ENCODE measurements at places on chromosomes 1 and 21. TPM values are rescaled to one million over a fixed set of nuclear protein-coding genes. Genes with fewer than 3 reads are reported as not detected.

DNA sequence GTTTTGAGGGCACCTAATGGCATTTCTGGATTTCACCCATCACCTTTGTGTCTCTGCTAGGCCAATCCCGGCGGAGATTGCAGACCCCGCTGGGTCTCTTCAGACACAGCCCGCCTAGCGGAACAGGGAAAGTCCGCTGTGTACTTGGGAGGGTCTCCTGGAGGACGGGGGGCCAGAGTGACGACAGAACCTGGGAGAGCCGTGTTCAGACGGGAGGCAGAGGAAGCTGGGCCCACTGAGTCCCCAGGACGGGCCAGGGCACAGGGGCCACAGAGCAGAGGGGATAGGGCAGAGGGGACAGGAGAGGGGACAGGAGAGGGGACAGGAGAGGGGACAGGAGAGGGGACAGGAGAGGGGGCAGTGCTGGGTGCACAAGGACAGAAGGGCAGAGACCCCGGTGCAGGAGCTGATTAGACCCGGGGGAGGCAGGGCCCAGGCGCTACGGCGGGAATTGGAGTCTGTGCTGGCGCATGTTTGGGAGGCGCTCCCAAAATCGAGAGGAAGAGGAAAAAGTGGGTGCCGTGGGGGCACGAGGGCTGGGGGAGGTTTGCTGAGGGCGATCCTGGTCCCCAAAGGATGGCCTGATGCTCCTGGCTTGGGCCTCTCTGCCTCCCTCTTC is 12.7 kb downstream of the TRPM2 start:
- DNase-seq: no peak

DNA sequence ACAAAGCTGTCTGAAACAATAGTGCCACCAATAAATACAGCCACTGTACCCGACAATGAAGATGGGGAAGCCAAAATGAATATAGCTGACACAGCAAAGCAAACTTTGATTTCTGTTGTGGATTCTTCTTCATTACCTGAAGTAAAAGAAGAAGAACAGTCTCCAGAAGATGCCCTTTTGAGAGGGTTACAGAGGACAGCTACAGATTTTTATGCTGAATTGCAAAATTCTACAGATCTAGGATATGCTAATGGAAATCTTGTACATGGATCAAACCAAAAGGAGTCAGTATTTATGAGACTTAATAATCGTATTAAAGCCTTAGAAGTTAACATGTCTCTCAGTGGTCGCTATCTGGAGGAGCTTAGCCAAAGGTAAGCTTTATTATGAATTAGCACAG is 56.6 kb downstream of the SUCO start:
- DNase-seq: no peak

DNA sequence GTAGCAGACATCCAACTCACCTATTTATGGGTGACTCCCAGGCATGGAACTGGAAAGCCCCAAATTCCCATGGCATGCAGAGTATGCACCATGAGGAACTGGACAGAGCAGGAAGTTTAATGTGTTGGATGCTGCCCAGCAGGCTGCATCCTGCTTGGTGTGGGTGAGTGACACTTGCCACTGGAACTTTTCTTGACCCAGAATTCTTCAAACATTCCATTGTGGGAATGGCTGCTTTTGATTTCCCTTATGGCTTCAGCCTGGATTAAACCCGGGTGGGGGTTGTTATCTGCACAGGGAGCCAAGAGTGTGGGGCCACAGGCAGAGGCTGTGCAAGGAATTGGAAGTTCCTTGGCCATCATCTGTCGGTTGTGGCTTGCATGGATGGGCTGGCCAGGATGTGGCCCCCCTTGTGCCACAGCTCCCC is 26.9 kb upstream of the BACE2 start:
- DNase-seq: peak; percentile 17

DNA sequence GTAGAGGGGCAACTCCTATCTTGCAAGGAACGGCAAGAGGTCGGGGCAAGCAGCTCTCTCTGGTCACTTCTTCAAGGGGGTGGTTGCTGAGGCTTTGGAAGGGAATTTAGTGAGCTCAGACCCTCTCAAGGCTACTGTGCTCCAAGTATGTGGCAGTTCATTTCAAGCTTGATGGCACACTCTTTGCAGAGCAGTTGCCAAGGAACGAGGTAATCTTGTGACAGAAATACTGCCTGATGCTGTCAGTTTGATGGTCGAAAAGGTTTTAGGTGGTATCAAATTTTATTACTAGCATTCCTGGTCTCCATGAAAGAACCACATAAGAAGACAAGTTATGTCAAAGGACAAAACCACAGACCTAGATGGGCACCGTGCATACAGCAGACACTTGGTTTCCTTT is 13.1 kb downstream of the CFAP298 start:
- no peak for DNase-seq

DNA sequence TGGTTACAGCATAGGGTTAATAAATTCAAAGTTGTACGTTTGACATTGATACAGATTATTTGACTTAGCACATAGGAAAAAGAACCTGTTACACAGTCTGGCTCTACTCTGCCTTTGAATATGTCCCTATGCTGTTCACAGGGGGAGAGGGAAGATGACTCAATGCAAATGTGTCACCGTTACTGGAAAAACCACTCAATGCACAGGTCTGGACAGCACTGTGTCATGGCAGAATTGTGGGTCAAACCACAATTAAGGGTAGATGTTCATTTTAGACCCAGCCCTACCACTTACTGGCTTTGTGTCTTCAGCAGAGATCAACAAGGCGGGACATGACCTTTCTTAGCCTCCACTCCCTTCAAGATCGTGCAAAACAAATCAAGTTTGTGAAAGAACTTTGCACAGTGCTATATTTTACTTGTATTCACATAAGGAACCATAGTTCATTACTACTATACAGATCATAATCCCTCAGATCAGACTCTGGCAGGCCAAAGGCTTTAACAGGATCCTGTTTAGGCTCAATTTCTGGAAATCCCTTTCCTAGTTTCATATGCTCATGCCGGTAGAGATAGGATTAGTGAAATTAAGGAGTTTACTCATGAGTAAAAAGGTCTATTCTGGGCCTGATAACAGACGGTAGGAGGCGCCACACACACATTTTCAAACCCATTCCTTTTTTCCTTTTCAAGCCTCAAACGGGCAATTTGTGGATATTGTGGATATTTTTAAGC is 22.1 kb downstream of the EIF2D start:
- peak; percentile 59 for DNase-seq

Gene RBM8A
- polyA plus RNA-seq: 111 TPM

Gene OR2T35
- polyA plus RNA-seq: not detected

DNA sequence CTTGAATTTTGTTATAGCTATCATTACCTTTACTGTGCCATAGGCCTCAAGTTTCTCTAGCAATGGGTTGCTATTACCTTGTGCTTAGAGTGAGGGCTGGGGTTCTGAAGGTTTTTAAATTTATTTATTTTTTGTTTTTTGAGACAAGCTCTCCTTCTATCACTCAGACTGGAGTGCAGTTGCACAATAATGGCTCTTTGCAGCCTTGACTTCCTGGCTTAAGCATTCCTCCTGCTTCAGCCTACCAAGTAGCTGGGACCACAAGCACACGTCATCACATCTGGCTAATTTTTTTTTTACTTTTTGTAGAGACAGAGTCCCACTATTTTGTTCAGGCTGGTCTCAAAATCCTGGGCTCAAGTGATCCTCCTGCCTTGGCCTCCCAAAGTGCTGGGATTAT is 41.5 kb downstream of the SNX27 start:
- no peak for DNase-seq

DNA sequence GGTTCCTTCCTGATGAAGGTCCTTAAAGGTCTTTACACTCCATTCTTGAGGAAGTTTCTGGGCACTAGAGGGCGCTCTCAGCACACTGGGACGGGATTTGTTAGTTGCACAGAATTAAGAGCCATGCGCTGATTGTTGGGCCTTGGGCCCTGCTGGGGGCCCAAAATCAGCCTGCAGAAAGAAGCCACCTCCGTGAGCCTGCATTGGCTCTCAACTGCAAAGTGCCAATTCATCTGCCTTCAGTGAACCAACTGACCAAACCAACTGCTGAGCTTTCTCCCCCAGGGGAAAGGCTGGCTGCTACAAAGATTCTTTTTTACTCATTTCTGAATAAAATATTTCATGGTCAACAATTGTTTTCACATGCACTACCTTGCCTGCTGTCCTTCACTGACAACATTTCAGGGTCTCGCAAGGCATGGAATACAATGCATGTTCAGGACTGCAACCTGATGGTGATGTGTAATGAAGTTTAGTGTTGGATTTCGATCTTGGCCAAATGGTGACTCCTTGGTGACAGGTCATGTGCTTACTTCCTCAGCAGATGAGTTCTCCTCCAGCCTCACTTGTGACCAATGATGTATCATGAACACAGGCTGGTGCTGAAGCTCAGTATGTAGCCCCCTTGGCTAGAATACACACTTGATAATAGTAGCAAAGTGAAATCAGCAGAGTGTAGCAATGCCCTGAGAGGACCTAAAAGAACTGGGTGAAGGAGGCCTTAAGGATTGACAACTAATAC is 45.7 kb upstream of the PRDX6 start:
- DNase-seq: peak; percentile 59

DNA sequence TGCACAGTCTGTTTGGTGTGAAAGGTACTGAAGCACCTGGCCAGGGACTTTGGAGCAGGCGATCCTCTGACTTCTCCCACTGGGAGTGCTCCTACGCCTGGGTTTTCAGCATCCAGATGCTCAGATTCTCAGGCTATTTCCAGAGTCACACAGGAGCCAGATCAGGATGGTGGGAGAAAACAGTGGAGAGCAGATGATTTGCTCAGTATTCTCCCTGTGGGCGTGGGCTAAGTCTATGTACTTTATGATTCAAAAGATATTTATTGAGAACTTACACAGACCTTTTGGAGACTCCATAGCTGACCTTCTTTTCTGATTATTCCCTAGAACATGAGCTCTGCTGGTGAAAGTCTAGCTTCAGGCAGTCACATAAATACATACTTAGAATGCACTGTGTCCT is 134.6 kb downstream of the TENT5C start:
- DNase-seq: no peak

GRCh38 chr1:18583326-18583941 is 47.2 kb upstream of the PAX7 start:
- no peak for DNase-seq

DNA sequence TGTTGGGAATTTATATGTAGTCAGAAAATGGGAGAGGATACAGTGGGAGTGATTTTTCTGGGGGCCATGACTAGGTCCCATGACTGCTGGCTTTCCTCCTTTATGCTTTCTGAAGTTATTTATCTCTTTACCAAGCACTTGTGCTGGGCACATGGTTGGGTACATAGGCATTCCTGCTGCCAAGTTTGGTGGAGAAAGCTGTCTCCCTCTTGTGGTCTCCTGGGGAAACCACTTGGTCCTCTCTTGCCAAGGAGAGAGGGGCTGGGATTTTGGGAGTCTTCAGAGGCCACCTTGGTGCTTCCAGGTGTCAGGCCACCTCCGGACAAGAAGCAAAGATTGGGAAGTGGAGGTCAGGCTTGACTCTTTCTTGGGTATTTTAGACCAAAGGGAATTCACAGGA is 120.2 kb upstream of the KCNE2 start:
- DNase-seq: no peak

DNA sequence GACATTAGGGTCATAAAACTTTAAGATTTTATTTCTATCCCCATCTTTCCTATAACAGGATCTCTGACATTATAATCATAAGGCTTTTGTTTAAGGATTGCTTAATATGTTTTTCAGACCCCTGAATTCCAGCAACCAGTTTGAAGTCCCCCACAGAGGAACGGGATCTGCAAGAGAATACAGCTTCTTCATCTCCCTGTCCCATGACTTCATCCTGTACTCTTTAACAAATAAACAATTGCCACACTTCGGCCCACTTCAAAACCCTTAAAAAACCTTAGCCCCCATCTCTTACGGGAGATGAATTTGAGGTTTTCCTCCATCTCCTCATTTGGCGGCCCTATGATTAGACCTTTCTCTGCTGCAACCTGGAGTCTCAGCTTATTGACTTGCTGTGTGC is 35.8 kb downstream of the TESK2 start:
- DNase-seq: no peak

Gene TMPRSS15
- not detected for polyA plus RNA-seq

DNA sequence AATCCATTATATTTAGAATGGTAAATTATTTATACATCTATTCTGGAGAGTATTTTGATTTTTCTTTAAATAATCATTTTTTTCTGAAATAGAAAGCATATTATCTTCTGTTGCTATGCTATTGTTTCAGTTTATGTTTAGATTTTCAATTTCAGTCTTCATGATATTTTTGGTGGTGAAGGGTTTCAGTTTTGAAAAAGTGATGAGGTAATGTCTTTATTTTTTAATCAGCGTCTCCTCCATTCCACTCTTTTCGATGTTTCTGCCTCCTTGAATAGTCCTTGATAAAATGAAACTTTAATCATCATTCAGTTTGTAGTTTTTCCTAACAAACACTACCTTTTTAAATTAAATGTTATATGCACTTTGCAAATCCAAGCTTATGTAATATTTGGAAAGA is 428.6 kb downstream of the PTPRC start:
- no peak for DNase-seq

Gene PAQR7
- polyA plus RNA-seq: 14.5 TPM

DNA sequence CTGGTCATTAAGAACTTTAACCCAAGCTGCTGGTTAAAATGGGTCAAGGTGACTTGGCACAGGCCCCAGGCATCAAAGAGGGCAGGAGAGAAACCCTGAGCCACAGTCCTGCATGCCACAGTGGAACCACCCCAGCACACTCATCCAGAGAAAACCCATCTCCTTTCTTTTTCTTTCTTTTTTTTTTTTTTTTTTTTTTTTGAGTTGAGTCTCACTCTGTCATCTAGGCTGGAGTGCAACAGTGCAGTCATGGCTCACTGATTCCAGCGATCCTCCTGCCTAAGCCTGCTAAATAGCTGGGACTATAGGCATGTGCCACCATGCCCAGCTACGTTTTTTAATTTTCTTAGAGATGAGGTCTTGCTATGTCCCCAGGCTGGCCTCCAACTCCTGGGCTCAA is 109.2 kb upstream of the RAB4A start:
- DNase-seq: no peak

- DNase-seq: no peak
These were observed 5.7 kb upstream of the ABCA4 start for GRCh38 chr1:94126651-94127050.

DNA sequence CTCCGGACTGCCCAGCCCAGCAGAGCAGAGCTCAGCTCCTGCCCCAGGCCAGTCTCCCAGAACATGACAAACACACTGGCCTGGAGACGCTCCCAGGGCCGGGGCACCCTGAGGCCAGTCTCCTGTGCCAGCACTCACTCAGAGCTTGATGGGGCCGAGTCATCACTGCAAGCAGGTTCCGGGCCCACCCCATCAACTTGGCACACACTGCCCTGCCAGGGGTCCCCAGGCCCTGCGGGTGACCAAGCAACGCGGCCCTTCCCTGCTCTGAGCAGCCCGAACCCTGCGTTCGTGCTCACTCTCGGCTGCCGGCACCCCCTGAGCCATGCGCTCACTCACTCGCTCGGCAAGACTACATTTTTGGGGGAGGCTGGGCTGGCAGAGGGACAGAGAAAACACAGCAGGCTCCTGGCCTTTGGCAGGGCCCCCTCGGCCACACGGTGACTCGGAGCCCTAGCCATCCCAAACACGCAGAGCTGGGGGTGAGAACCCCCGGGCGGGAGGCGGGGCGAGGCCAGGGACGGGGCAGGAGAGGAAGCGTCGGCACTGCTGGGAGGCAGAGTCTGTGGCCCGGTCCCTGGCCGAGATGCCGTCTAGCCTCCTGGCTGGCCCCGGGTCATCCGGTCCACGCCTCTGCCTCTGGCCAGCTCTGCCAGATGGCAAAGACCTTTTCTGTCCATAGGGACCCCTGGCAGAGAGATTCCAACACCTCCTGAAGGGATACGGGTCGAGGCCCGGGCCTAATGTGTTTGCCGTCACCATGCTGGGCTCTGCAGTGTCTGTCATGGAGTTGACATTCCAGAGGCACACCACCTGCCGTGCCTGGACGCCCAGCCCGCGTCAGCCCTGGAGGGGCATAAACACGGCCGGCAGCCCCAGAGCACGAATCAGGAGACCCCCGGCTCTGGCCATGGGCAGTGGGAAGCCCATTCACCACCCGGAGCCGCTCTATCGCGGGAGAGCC is 68.0 kb downstream of the MEGF6 start:
- DNase-seq: no peak
